ENCODE measurements at places on chromosomes 3 and 15.
A peak's percentile ranks its signal among the peaks of the same experiment; 100 is the strongest.

DNA sequence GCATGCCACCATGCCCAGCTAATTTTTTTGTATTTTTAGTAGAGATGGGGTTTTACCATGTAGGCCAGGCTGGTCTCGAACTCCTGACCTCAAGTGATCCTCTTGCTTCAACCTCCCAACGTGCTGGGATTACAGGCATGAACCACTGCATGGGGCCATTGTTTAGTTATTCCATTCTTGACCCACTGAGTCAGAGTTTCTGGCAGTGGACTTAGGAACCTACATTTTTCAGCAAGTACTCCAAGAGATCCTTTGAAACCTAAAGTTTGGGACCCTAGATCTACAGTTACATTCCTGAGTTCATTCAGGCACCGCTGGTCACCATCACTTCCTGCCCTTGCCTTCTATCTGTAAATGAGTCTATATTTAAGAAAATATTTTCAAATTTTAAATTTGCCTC is 1.4 kb upstream of the TNFSF10 start:
- peak; percentile 50 for DNase-seq

- DNase-seq, result no peak
Measured at GRCh38 chr3:155970398-155970797, 99.9 kb downstream of the GMPS start.

GRCh38 chr3:184443831-184444230 is 64.0 kb downstream of the CHRD start:
- no peak for DNase-seq

DNA sequence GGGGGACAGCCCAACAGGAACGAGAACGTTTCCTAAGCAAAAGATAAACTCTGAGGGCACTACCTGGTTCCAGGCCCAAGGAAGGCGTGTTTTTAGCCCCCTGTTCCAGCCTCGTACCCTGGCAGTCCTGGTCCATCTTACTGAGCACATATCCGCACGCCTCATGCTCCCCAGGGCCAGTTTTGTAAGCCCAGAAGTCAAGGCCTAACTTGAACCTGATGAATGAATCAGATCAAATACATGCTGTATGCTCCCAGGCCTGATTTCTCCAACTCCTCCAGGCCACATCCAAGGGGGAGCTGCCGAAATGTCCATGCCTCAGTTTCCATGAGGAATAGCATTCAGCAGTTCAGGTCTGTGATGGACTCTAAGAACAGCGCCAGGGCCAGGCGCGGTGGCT is 14.3 kb upstream of the DOCK3 start:
- DNase-seq, result no peak

Measured in astrocyte of the spinal cord (primary cell).